ENCODE measurements at places on chromosomes 11 and 22.

DNA sequence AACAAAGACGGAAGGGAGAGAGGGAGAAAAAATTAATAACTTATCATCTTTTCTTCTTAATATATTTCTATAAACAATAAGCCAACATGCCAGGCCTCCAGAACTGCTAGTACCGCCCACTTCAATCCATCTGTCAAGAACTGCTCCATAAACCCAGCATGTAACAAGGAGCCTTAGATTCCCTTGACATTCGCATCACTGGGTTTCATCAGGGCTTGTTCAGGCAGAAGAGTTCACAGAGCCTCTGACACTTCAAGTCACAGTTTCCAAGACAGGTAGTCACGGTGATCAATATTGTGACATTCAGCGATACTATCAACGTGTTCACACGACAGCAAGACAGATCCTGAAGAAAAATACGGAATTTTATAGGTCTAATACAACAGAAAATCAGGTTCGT lies 61.7 kb downstream of the LARGE2 start:
- no peak for DNase-seq

GRCh38 chr11:75189108-75189507 lies 38.2 kb downstream of the SLCO2B1 start:
- DNase-seq = no peak

DNA sequence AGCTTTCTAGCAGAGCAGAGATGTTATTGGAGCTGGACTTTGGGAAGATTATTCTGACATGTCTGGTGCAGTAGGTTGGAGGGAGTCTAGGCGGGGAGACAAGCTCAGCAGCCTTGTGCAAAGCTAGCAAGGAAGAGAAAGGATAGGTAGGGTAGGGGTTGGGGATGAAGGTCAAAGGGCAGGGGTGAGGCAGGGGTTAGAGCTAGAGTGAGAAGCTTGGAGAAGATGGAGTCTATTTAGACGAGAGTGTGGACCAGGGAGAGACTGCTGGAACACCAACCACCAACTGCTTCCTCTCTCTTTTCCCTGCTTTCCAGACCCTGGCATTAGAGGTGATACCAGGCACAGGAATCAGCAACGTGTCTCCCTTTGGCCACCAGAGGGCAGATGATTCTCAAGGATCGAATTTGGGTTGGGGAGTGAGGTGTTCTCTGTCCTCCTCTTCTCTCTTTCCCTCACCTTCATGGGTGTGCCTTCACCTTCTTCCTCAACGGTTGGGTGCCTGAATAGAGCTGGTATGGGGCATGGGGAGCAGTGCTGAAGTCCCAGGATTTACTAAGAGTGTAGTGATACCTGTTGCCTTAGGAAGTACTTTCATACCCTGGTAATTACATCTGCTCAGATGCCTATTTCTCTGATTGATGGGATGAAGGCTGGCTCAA lies 1.8 kb upstream of the MARK2 start:
- peak; percentile 82 for DNase-seq

DNA sequence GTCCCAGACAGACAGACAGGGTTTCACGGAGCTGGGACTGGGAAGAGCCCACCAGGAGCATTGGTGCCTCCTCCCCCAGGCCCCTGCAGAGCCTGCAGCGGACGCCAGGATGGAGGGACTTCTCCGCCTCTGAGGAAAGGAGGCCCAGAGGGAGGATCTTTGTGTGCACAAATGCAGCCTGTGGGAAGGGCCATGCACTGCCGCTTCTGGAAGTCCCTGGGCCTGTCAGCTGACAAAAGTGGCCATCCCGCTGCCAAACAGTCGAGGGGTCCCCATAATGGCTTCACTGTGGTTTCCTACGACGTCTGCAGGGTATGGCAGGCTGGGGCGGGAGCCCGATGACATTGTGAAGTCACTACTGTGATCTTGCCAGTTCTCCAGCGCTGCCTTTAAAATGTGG lies 73.8 kb downstream of the TP53I11 start:
- DNase-seq = no peak

DNA sequence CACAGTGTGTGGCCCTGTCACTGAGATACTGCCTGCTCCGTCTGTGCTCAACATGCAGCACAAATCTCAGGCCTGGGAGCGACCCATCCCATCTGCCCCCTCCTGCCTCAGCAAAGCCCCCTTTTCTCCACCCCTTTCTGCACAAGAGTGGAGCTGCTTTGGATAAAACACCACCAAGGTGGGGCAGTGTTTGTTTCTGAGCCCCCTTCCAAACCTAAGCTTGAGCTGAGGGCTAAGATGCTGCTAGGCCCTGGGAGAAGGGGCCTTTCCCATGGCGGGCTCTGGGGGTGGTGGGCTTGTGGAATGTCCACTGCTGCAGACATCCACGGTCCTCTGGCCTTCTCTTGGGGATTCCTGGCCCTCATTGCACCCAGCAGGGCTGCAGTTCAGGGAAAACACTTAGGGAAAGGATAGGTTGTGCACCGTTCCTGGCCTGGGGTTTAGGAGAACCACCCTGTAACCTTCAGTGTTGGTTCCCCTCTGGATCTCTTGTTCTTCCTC lies 594.1 kb downstream of the TBC1D22A start:
- no peak for DNase-seq

GRCh38 chr22:45546333-45547015 lies 43.8 kb downstream of the FBLN1 start:
- no peak for DNase-seq

DNA sequence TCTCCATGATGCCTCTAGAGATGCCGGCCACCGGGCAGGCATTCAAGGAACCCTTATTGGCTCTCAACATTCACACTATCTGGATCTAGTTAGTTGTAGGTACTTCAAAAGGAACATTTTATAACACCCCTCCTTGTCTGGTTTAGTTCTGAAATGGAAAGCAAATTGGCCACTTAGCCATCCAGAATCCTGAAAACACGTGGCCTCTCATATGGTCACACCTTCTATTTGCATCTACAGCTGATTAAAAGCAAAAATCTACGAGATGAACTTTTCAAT lies 29.2 kb downstream of the ABTB2 start:
- DNase-seq = no peak

GRCh38 chr11:68959465-68960293 lies 21.1 kb downstream of the MRGPRD start:
- DNase-seq = no peak

DNA sequence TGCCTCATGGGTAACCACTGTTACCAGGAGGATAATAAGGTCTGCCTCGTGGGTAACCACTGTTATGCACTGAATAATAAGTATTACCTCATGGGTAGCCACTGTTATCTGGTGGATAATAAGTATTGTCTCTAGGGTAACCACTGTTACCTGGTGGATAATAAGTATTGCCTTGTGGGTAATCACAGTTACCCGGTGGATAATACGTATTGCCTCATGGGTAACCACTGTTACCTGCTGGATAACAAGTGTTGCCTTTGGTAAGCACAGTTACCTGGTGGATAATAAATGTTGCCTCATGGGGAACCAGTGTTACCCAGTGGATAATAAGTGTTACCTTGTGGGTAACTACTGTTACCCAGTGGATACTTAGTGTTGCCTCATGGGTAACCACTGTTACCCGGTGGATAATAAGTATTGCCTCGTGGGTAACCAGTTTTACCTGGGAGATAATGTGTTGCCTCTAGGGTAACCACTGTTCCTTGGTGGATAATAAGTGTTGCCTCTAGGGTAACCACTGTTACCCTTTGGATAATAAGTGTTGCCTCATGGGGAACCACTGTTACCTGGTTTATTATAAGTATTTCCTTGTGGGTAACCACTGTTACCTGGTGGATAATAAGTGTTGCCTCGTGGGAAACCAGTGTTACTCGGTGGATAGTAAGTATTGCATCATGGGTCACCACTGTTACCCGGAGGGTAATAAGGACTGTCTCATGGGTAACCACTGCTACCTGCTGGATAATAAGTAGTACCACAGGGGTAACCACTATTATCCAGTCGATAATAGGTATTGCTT lies 10.6 kb upstream of the NXPE4 start:
- no peak for DNase-seq

GRCh38 chr11:64854534-64855502 lies 10.4 kb upstream of the CDC42BPG start:
- peak; percentile 65 for DNase-seq

DNA sequence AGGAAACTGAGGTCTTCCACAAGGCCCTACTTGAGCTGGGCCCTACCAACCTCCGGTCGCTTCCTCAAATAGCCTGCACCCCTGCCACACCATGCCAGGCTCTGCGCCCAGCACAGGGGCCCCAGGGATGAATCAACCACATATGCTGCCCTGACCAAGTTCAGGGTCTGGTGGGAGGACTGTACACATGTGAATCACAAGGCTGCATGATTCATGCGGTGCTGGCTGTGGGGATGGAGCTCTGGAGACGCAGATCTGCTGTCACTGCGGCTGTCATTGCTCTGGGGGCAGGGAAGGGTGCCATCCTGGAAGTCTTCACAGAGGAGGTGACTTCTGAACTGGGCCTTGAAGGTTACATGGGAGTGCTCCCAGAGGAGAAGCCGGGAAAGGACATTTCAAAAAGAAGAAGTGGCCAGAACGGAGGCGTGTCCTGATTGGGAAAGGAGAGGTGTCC lies 21.5 kb downstream of the CYTH4 start:
- no peak for DNase-seq

GRCh38 chr22:39996732-39997131 lies 2.0 kb downstream of the FAM83F start:
- no peak for DNase-seq

GRCh38 chr11:6307876-6308275 lies 12.4 kb downstream of the CAVIN3 start:
- DNase-seq = no peak

- DNase-seq = no peak
Measured at GRCh38 chr11:108983636-108984420, 319.0 kb downstream of the DDX10 start.

DNA sequence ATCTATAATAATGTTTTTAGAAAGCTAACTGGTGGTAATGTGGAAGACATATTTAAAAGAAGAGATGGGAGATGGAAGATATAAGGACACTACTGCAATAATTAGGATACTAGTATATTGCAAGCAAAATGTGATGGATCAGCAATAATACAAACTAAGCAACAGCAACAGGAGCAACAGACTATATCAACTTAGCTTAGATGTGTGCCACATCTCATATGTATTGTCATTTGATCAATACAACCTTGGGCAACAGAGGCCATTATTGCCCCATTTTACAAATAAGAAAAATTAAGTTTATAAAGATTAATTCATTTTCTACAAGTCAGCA lies 4.2 kb downstream of the FCHSD2 start:
- no peak for DNase-seq

DNA sequence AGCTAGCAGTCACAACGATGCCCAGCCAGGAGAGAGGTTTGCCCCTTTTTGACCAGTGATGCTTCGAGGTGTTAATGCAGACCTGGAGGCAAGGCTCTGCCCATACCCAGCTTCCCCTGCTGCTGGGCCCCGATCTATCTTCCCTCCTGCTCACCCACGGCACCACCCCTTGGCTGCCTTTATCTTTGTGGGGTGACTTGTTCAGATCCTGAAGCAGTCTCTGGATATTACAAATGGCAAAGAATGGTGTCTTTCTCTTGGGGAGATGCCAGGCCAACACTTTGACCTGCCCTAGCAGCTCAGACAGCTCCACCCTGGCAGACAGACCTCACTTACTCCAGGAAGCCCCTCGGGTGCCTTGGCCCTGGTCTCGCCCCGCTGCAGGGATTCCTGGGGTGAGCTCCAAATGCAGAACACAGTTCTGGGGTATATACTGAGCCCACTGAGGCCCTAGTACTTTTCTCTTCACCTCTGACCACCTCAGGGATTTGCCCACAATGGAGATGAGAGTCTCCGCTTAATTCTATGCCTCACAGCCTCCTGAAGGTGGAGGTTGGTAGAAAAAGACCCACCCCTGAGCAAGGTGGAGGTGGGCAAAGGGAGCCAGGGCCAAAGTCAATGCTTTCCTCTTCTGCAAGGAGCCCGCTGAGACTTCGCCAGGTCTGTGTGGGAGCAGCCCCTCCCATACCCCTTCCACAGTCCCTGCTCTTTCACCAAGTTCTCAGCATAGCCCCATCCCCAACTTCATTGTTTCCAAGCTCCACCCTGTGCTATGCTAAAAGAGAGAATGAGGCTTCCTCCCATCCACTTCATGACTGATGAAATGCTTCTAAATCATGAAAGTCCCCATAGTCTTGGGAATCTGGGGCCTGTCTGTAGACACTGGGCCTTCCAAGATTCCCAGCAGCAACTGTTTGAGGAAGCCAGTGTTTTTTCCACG lies 11.1 kb upstream of the ST3GAL4 start:
- no peak for DNase-seq

DNA sequence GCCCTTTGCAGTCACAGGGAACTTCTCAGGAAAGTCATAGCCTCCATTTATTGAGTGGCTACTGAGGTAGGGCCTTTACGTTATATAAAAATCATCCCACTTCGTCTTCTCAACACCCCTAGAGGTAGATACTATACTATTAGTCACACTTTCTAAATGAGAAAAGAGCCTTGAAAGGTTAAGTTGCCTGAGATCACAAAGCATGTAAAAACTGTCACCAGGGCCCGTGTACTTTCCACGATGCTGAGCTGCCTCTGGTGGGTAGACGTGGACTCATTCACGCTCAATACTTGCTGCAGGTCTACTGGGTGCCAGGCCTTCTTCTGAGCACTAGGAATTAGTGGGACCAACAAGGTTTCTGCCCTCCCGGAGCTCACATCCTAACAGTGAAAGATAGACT lies 16.3 kb downstream of the CHRDL2 start:
- DNase-seq = no peak

GRCh38 chr11:44171518-44171917 lies 76.0 kb downstream of the EXT2 start:
- DNase-seq = no peak

DNA sequence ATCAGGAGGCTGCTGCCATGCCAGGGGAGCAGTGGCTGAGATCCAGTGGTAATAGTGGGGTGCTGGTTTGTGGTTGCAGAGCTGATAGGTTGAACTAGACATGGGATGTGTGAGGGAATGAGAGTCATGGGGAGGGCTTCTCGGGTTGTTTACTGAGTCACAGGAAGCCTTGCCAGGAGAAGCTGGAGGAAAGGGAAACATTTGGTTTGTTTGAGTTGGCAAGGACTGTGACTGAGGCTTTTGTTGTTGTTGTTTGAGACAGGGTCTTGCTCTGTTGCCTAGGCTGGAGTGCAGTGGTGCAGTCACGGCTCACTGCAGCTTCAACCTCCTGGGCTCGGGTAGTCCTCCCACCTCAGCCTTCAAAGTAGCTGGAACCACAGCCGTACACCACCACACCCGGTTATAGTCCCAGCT lies 49.3 kb downstream of the CABIN1 start:
- peak; percentile 51 for DNase-seq

GRCh38 chr11:120558744-120559431 lies 47.3 kb downstream of the GRIK4 start:
- no peak for DNase-seq

GRCh38 chr11:114131461-114131864 lies 72.0 kb downstream of the ZBTB16 start:
- DNase-seq = peak; percentile 40

DNA sequence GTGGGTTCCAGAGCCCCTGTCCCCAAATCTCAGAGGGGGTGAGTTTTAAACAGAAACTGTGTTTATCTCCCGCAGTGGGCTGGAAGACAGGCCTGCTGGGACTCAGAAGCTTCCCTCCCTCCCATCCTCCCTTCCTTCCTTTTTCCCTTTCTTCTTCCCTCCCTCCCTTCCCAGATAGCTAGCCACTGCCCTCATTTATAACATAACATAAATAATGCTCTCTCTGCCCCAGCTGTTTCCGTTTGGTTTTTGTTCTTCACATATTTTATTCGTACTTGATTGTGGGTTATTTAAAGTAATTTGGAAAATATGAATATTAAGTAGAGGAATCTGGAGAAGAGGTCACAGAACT lies 140.9 kb downstream of the TEAD1 start:
- no peak for DNase-seq

- no peak for DNase-seq
Measured at GRCh38 chr11:37076866-37077265, 478.8 kb upstream of the RAG2 start.

Measured in frontal cortex (tissue), 4 donors.